ENCODE measurements at places on chromosomes 2 and 18.

- H3K36me3 ChIP-seq: no peaks in the 10 kb centered on the region
- no peaks in the 10 kb centered on the region for H3K4me1 ChIP-seq
- no peaks in the 10 kb centered on the region for H3K27me3 ChIP-seq
Measured at GRCh38 chr2:8693157-8693821, 11.4 kb downstream of the ID2 start.

- H3K4me3 ChIP-seq: no peak overlapping the region
- H3K36me3 ChIP-seq: no peaks in the 10 kb centered on the region
Measured at GRCh38 chr2:160336105-160336504, 136.0 kb upstream of the ITGB6 start.

DNA sequence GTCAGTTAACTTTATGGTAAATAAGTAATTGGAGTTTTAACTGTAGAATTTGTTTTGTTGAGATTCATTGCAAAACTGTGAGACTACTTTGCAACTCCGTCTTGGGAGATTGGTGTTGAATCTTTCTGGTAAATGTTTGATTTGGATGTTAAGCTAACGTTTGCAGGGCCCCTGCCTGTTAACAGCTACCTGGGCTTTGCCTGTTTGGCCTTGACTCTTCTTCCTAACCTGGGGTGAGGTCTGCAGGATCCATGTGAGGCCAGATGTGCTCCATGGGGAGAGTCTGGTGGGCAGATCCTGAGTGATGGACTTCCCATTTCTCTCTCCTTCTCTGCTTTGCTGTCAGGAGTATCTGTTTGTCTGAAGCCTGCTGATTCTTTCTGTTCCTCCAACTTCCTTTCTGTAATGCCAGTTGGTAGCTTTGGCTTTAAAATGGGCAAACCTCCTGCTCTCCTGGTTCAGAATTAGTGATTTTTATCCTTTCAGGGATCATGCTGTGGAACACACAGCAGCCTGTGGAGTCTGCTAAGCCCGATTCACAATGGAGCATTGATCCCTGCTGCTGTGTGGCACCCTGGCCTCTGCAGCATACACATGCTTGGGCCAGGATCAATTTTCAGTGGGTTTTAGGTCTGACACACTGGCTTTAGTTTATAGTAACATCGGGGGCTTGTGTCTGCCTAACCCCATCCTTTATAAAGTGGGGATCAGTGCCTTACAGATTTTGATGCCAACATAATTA lies 36.3 kb downstream of the PTPRM start:
- H3K4me1 ChIP-seq: peaks cover 4% of the 10 kb centered on the region
- no peaks in the 10 kb centered on the region for H3K36me3 ChIP-seq
- H3K27ac ChIP-seq: no peak overlapping the region
- DNase-seq: no peak
- H3K4me3 ChIP-seq: no peak overlapping the region

- H3K4me3 ChIP-seq: no peak overlapping the region
- no peaks in the 10 kb centered on the region for H3K27me3 ChIP-seq
- no peak for DNase-seq
- no peaks in the 10 kb centered on the region for H3K36me3 ChIP-seq
Measured at GRCh38 chr18:57951117-57951796, 92.8 kb upstream of the NEDD4L start.

- H3K4me3 ChIP-seq: no peak overlapping the region
- no peaks in the 10 kb centered on the region for H3K27me3 ChIP-seq
- no peak for DNase-seq
Measured at GRCh38 chr18:63758615-63759240, 16.5 kb upstream of the SERPINB7 start.

Measured in iPS DF 6.9 (cell line).